ENCODE measurements at places on chromosomes 1 and 21. TPM values are rescaled to one million over a fixed set of nuclear protein-coding genes. Genes with fewer than 3 reads are reported as not detected.

The OR2L2 gene
- total RNA-seq: not detected

DNA sequence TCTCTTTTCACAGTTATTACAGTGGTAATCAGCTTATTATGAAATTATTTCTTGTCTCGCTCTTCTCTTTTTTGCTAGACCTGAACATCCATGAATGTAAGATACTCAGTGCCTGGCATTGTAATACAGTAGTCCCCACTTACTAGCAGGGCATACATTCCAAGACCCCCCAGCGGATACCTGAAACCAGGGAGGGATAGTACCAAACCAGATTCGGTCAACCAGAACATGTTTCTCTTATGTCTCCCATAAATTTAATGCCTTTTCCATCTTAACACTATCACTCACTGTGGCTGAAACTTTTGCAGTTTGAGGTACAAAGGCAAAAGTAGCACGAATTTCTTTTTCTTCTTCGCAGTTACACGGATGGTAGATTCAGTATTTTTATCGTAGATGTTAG is 24.6 kb upstream of the B3GALT2 start:
- H3K4me1 ChIP-seq: no peaks in the 10 kb centered on the region
- no peaks in the 10 kb centered on the region for H3K27me3 ChIP-seq

GRCh38 chr21:44846485-44847260 is 26.8 kb downstream of the PTTG1IP start:
- DNase-seq: peak; percentile 89
- H3K4me1 ChIP-seq: peaks cover 23% of the 10 kb centered on the region
- peaks cover 35% of the 10 kb centered on the region for H3K36me3 ChIP-seq
- H3K27me3 ChIP-seq: peaks cover 27% of the 10 kb centered on the region
- no peak overlapping the region for H3K27ac ChIP-seq

GRCh38 chr1:65344171-65344814 is 35.0 kb downstream of the DNAJC6 start:
- no peak overlapping the region for H3K4me3 ChIP-seq
- H3K27me3 ChIP-seq: no peaks in the 10 kb centered on the region
- H3K27ac ChIP-seq: no peak overlapping the region
- DNase-seq: no peak

The S100A1 gene
- 2.3 TPM for total RNA-seq

- no peak overlapping the region for H3K27ac ChIP-seq
- no peak overlapping the region for H3K4me3 ChIP-seq
- H3K36me3 ChIP-seq: no peaks in the 10 kb centered on the region
- no peak for DNase-seq
Measured at GRCh38 chr1:20223551-20224419, 37.5 kb upstream of the PLA2G2C start.

- DNase-seq: no peak
- H3K4me3 ChIP-seq: no peak overlapping the region
- H3K4me1 ChIP-seq: peaks cover 62% of the 10 kb centered on the region
- H3K27me3 ChIP-seq: no peaks in the 10 kb centered on the region
- H3K27ac ChIP-seq: no peak overlapping the region
Measured at GRCh38 chr1:61141288-61142042, 59.1 kb downstream of the NFIA start.

- H3K27ac ChIP-seq: no peak overlapping the region
- no peaks in the 10 kb centered on the region for H3K36me3 ChIP-seq
Measured at GRCh38 chr1:56284928-56285327, 294.4 kb downstream of the PLPP3 start.

The PRR9 gene
- total RNA-seq: not detected

The ANGPTL3 gene
- not detected for total RNA-seq

The INSRR gene
- total RNA-seq: not detected

The ST6GALNAC5 gene
- total RNA-seq: 4.8 TPM

GRCh38 chr1:205438213-205439158 is 16.6 kb upstream of the LEMD1 start:
- DNase-seq: peak; percentile 93
- H3K27me3 ChIP-seq: no peaks in the 10 kb centered on the region
- no peaks in the 10 kb centered on the region for H3K4me1 ChIP-seq
- no peaks in the 10 kb centered on the region for H3K36me3 ChIP-seq
- no peak overlapping the region for H3K4me3 ChIP-seq
- H3K27ac ChIP-seq: no peak overlapping the region

DNA sequence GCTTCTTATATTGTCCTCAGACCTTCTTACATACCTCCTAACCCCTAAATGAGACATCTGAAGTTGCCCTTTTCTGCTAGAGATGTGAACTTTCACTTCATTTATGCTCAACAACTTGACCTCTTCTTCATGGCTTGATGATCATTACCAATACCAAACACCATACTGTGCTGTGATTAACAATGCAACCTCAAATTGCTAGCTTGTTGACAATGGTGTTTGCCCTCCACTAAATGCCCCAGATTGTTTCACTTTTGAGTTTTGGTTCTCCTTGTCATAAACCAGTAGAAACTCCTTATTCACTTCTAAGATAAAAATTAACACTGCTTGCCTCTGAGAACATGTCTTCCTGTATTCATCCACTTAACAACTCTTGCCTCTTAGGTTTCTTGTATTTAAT is 5.6 kb downstream of the JAK1 start:
- H3K4me1 ChIP-seq: peaks cover 48% of the 10 kb centered on the region
- no peaks in the 10 kb centered on the region for H3K36me3 ChIP-seq
- H3K27ac ChIP-seq: no peak overlapping the region
- DNase-seq: no peak
- H3K27me3 ChIP-seq: no peaks in the 10 kb centered on the region

GRCh38 chr1:24942789-24943188 is 12.7 kb upstream of the RUNX3 start:
- H3K36me3 ChIP-seq: no peaks in the 10 kb centered on the region
- H3K27me3 ChIP-seq: no peaks in the 10 kb centered on the region
- H3K4me1 ChIP-seq: no peaks in the 10 kb centered on the region
- no peak overlapping the region for H3K27ac ChIP-seq
- no peak for DNase-seq
- no peak overlapping the region for H3K4me3 ChIP-seq

The CFHR2 gene
- total RNA-seq: not detected

The OR10J1 gene
- not detected for total RNA-seq

DNA sequence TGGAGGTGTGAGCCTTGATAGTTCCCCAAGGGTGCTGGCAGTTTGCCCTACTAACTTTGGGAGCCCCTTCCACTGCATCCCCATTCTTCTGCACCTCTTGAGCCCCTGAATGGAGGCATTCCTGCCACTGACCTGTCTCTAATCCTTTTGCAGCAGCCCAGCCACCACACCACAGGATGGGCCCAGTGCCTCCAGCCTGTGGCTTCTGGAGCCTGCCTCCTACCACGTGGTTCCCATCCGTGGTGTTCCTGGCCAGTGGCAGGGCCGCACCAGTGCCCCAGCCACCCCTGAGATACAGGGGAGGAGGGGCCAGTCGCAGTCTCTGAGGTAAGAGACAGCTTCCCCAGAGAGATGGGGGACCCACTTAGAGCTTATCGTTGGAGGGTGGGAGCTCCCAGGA is 14.4 kb downstream of the INAVA start:
- H3K27ac ChIP-seq: no peak overlapping the region
- H3K4me1 ChIP-seq: no peaks in the 10 kb centered on the region
- peak; percentile 59 for DNase-seq
- H3K27me3 ChIP-seq: no peaks in the 10 kb centered on the region
- H3K4me3 ChIP-seq: no peak overlapping the region

The RASAL2 gene
- total RNA-seq: 25.2 TPM

DNA sequence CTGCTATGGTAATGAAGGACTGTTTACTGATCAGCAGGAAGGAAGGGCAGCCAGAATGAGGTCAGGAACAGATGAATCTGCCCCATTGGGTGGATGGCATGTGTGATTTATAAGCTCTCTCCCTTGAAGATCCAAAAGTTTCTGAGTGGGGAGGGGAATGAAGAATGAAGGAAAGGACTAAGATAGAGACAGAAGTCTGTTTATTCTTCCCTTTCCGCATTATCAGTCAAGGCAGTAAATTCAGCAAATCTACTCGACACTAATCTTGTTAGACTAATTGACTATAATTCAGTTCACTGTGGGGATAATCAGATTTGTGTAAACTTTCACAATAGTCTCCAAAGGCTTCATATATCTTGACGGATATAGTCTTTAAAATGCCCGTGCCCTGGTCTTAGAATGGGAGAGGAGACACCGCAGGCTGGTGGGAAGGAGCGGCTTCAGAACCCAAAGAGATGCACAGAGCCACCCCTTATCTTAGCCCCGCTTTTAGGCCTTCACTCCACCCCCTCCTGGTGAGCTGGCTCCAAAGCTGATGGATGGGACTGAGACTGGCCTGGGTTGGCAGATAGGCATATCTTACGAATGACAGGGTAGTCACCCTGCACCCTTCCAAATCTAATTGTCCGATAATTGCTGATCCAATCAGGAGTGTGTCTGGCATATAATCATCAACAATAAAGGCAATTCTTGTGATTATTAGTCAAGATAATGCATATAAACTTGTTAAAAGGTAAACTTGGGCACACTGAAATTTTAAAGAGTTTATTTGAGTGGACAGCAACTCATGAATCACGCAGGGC is 76.0 kb upstream of the PPM1J start:
- DNase-seq: no peak
- no peaks in the 10 kb centered on the region for H3K36me3 ChIP-seq
- H3K4me3 ChIP-seq: no peak overlapping the region
- no peaks in the 10 kb centered on the region for H3K4me1 ChIP-seq
- H3K27ac ChIP-seq: no peak overlapping the region

GRCh38 chr1:30664103-30664755 is 59.2 kb downstream of the MATN1 start:
- H3K4me1 ChIP-seq: peaks cover 11% of the 10 kb centered on the region
- H3K36me3 ChIP-seq: no peaks in the 10 kb centered on the region
- no peak overlapping the region for H3K27ac ChIP-seq
- H3K4me3 ChIP-seq: no peak overlapping the region
- H3K27me3 ChIP-seq: no peaks in the 10 kb centered on the region

DNA sequence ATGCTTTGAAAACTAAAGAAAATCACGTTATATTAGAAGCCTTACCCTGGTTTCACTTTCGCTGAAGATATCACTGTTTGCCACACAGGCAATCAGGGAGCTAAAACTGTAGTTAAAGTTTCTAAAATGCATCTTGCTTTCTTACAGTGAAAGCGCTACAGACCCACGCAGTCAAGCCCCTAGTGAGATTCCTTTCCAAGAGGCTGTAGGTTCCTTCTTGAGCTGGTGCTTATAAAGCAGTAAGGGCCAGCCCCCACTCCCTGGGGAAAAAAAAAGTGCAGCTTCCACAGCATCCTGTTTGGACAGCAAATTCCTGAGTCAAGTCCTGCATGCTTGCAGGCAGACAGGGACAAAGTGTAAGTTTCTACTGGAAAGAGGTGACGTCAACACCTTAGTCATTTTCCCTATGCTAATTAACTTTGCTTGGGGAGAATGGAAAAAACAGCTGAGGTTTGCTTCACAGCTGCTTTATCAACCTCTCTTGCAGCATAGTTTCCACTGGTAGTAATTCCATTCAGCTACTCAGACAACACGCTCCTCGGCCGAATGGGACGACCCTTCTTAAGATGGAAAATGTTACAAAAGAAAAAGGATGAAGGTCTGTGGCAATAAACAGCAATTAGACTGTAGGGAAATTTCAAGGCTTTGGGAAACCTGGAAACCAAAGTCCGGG is 14.7 kb upstream of the KCNE1 start:
- H3K4me1 ChIP-seq: peaks cover 37% of the 10 kb centered on the region
- peak overlapping the region; percentile 35 for H3K4me3 ChIP-seq
- peak overlapping the region; percentile 76 for H3K27ac ChIP-seq
- H3K36me3 ChIP-seq: peaks cover 4% of the 10 kb centered on the region
- no peaks in the 10 kb centered on the region for H3K27me3 ChIP-seq

GRCh38 chr1:240093120-240093961 is 1.7 kb downstream of the FMN2 start:
- no peaks in the 10 kb centered on the region for H3K36me3 ChIP-seq
- DNase-seq: peak; percentile 67
- peaks cover 37% of the 10 kb centered on the region for H3K4me1 ChIP-seq
- H3K27ac ChIP-seq: peak overlapping the region; percentile 85
- H3K27me3 ChIP-seq: no peaks in the 10 kb centered on the region

The SERBP1 gene
- 232 TPM for total RNA-seq

GRCh38 chr21:37195610-37196009 is 71.5 kb downstream of the VPS26C start:
- peaks cover 97% of the 10 kb centered on the region for H3K36me3 ChIP-seq
- no peaks in the 10 kb centered on the region for H3K4me1 ChIP-seq
- H3K27me3 ChIP-seq: no peaks in the 10 kb centered on the region
- H3K4me3 ChIP-seq: no peak overlapping the region

- DNase-seq: no peak
- H3K27me3 ChIP-seq: no peaks in the 10 kb centered on the region
- no peaks in the 10 kb centered on the region for H3K4me1 ChIP-seq
- H3K4me3 ChIP-seq: no peak overlapping the region
- H3K36me3 ChIP-seq: peaks cover 76% of the 10 kb centered on the region
- no peak overlapping the region for H3K27ac ChIP-seq
Measured at GRCh38 chr1:213083112-213083445, 32.0 kb downstream of the RPS6KC1 start.

- H3K27ac ChIP-seq: no peak overlapping the region
- H3K4me1 ChIP-seq: no peaks in the 10 kb centered on the region
- H3K4me3 ChIP-seq: no peak overlapping the region
- H3K36me3 ChIP-seq: no peaks in the 10 kb centered on the region
- H3K27me3 ChIP-seq: peaks cover 6% of the 10 kb centered on the region
Measured at GRCh38 chr1:211695135-211695816, 19.9 kb upstream of the NEK2 start.

The E2F2 gene
- not detected for total RNA-seq

The FAM110D gene
- 4.2 TPM for total RNA-seq

DNA sequence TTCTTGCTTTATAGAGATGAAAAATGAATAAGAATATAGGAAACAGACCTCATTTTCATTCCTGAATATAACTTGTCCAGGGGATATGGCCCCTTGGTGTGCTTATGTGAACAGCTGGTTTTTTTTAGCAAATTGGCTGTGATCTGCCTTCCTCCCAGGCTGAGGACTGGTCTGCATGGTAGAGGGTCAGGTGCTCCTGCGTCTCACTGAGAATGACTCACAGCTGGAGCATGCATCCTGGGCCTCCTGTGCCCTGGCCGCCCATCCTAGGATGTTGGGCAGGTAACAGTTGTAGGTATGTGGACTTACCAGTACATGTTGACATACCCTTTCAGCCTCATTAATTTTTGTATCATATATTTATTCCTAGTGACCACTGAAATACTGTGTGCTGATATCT is 29.8 kb downstream of the AGT start:
- no peak overlapping the region for H3K4me3 ChIP-seq
- no peaks in the 10 kb centered on the region for H3K27me3 ChIP-seq
- no peak for DNase-seq
- peaks cover 15% of the 10 kb centered on the region for H3K4me1 ChIP-seq
- H3K27ac ChIP-seq: no peak overlapping the region

The MYOG gene
- not detected for total RNA-seq

- H3K27me3 ChIP-seq: no peaks in the 10 kb centered on the region
- H3K27ac ChIP-seq: no peak overlapping the region
- no peak for DNase-seq
Measured at GRCh38 chr1:106727171-106727570, 329.3 kb upstream of the PRMT6 start.

- H3K36me3 ChIP-seq: no peaks in the 10 kb centered on the region
- H3K27me3 ChIP-seq: no peaks in the 10 kb centered on the region
- H3K27ac ChIP-seq: no peak overlapping the region
- H3K4me3 ChIP-seq: no peak overlapping the region
- no peak for DNase-seq
Measured at GRCh38 chr21:43654806-43655489, 4.3 kb downstream of the HSF2BP start.

- H3K27ac ChIP-seq: no peak overlapping the region
- H3K4me3 ChIP-seq: no peak overlapping the region
- H3K27me3 ChIP-seq: no peaks in the 10 kb centered on the region
- no peaks in the 10 kb centered on the region for H3K4me1 ChIP-seq
Measured at GRCh38 chr1:203338335-203339036, 12.4 kb downstream of the FMOD start.
